ENCODE measurements at places on chromosomes 12 and 14.

DNA sequence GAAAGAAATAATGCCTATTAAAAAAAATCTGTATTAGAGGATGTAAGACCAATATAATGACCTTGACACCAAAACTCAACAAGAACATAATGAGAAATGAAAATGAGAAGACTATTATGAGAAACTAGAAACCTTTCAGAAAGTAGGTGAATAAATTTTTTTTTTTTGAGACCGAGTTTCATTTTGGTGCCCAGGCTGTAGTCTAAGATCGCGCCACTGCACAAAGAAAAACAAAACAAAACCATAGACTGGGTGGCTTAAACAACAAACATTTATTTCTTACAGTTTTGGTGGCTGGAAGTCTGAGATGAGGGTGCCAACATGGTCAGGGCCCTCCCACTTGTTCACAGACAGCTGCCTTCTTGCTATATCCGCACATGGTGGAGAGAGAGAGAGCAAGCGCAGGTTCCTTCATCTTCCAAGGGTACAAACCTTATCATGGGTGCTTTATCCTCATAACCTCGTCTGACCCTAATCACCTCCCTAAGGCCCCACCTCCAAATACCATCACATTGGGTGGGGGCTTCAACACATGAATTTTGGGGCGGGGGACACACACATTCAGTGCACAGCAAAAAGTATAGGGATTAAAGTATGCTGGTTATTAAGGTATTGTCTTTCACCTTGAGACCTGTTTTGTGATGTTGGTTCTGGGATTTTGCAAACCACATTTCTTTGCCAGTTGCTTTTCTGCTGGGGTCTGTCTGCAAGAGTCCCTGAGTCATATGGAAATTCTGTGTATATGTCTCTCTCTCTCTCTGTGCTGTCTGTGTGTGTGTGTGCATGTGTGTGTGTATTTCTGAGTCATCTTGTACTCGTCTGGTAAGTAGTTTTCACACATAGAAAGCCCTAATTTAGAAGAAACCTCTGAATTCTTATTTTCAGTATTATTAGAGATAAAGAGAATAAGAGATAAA is 26.2 kb downstream of the ZCRB1 start:
- no peak for DNase-seq

GRCh38 chr12:89350260-89350629 is 2.1 kb downstream of the DUSP6 start:
- peak; percentile 61 for DNase-seq

- peak; percentile 30 for DNase-seq
Observed at GRCh38 chr12:112025808-112026375, 12.7 kb downstream of the ERP29 start.

GRCh38 chr12:100953217-100953616 is 158.6 kb downstream of the ANO4 start:
- DNase-seq: no peak

DNA sequence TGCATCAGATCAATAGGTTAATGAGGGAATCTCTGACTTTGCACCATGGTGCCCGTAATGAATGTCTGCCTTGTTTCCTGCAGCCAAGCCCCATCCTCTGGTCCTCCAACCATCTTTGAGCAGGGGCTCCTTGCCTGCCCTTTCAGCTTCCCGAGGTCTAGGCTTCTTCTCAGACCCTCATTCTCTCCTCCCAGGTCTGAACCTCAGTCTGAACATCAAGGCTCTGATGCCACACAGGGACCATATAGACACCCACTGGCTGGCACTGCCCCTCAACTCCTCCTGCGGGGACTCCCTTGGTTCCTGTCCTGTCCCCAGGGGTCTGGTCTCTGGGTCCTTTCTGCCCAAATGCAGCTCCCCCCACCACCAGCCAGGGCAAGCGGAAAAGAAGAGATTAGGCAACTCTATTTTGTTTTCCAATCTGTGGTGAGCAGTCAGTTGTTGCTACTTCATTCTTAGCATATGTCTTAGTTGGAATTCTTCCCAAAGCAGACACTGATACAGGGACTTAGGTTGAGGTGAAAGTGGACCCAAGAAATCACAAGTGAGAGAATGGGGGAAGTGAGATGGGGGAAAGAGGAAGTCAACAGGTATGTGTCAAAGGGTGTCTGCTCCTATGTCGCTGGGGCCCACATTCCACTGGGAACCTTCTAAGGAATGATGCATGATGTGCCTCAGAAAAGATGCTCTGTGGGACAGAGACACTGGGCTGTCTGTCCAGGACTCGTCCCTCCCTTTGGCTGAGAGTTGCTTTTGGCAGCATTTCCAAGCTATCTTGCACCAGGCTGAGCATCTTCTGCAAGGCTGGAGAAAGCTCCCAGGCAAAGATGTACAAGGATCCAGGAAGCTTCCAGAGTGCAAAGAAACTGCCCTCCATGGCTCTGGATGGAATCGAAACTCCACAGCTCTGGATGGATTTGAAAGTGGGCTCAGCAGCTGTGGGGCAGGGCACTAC is 1096.5 kb upstream of the TMEM132C start:
- DNase-seq: no peak

- DNase-seq: no peak
Observed at GRCh38 chr14:46057799-46058198, 593.8 kb downstream of the RPL10L start.

DNA sequence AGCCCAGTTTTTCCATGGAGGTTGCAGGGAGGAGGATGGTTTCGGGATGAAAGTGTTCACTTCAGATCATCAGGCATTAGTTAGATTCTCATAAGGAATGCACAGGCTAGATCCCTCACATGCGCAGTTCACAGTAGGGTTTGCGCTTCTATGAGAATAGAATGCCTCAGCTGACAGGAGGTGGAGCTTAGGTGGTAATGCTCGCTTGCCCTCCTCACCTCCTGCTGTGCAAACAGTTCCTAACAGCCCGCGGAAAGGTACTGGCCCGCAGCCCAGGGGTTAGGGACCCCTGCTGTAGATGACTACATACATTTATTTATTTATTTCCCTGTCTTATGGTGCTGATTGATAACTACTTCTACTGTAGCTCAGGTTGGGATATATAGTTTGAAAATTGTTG is 93.2 kb downstream of the FBXO33 start:
- peak; percentile 78 for DNase-seq

- no peak for DNase-seq
Observed at GRCh38 chr14:25837551-25837965, 760.3 kb downstream of the NOVA1 start.

- DNase-seq: no peak
Observed at GRCh38 chr12:40226705-40227104, 1.9 kb downstream of the LRRK2 start.

DNA sequence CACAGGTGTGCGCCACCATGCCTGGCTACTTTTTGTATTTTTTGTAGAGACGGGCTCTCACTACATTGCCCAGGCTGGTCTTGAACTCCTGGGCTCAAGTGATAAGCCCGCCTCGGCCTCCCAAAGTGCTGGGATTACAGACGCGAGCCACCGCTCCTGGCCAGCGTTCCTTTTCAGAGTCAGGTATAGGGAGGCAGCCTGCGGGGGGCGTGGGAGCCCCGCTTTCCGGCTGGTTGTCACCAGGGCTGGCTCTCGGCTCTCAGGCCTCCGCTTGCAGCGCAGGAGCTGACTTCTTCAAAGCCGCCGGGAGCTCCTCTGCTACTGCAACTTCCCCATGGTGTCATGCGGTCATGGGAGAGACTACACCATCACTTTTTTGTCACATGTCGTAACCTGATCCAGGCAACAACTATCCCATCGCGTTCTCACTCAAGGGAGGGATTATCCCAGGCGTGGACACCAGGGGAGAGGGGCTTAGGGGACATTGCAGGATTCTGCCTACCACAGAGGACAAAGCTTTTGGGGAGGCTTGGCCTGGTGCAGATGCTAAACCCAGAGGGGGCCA is 129.4 kb downstream of the SCARB1 start:
- peak; percentile 95 for DNase-seq

DNA sequence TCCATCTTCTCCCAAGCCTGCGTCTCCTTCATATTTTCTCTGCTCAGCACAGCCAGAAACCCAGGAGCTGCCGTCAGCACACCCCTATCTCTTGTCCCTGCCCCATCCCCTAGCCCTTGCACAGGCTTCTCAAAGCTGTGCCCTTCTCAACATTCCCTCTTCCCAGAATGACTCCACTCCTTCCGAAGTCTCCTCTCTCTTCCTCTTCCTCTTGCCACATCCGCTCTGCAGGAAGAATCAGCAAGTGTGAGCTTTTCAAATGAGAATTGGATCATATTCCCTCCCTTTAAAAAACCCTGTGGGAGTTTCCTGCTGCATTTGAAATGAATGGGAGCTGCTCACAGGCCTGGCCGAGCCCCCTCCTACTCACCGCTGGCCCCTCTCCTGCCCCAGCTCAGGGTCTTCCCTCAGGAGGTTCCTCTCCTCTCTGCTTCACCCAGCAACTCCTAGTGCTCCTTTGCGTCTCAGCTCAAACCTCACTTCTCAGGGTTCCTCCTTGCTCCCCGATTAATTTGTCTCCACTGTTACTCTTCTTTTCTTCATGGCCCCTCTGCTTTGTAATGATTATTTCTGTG is 528.5 kb upstream of the CCDC196 start:
- DNase-seq: peak; percentile 34

DNA sequence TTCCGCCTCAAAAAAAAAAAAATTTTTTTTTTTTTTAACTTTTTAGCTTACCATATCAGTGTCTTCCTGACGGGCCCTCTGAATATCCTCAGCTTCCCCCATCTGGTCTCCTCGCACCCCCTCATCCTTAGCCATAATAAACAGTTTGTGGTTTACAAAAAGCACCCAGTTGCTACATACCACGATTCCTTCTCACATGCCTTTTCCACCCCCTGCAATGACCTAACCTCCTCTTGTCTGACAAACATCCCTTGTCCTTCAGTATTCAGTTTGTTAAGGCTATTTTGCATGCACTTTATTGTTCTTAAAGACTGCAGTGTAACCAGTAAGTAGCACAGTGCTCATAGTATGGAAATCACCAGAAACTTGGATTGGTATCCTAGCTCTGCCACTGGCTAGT is 88.5 kb downstream of the PPM1H start:
- no peak for DNase-seq

- DNase-seq: peak; percentile 87
Observed at GRCh38 chr12:130826151-130826801, 12.8 kb downstream of the STX2 start.

GRCh38 chr14:93456356-93456755 is 25.6 kb downstream of the UNC79 start:
- no peak for DNase-seq

- DNase-seq: no peak
Observed at GRCh38 chr14:77485256-77485655, 13.4 kb downstream of the ISM2 start.

Data from GM23338 (cell line).